ENCODE measurements at places on chromosomes 6 and 20.

DNA sequence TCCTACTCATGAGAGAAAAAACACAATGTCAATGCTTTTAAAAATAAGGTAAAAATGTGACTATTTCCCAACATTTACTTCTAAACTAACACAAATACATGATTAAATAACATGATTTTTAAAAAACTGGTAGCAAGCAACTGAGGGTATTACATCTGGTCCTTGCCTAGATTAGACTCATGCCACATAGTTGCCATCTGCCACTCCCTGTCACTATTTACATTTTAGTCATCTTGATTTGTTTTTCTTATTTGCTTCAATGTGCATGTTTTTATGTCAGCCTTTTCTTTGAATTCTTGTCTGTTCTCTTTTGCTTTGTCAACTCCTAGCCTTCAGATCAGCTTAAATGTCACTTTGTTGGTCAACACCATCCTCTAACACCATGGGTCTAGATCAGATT lies 207.0 kb upstream of the SIM1 start:
- DNase-seq = no peak

DNA sequence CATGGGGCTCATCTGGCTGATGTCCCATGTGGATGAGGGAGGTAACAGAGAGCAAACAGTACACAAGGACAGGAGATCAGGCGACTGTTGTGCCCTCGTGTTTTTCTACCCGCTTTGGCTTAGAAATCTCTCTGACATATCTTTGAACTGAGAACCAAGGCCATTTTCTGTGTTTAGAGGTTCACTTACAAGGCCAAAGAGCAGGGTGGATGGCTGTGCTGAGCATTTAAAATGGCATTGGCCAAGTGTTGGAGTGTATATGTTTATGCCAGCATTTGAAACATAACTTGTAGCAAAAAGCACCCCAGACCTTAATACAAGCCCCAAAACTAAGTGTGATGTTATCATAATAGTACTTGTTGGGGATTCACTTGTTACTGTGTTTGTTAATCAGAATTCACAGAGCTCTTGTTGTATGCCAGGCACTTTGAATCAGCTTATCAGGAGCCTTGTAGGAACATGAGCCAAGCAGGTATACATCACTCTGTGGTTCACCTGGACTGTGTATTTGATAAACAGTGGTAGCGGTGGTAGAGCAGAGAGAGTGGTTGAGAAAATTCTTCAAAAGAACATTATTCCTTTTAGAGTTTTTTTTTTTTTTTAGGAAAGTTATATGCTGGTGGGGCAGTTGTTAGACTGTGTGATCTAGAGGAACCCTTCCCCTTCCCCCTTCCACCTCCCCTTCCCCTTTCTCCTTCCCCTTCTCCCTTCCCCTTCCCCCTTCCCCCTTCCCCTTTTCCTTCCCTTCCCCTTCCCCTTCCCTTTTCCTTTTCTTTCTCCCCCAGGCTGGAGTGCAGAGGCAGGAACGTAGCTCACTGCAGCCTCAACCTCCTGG lies 71.3 kb downstream of the ATRN start:
- no peak for DNase-seq

DNA sequence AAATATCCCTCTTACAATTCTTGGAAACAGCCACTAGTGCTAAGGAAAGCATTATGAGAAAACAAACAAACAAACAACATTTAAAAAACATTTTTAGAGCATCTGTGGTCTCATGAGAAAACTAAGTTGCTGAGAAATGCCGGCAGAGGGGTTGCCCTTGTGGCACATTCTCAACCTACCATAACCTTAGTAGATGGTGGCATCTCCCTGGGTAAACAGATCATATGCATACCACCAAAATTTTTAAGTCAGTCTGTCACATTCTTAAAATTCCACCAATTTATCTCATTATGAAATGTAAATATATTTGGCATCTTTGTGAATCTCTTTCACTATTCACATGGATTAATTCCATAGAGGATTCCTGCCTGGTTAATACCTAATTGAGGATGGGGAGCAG lies 575.7 kb upstream of the MARCKS start:
- no peak for DNase-seq

GRCh38 chr6:167979436-167980139 lies 17.9 kb upstream of the KIF25 start:
- no peak for DNase-seq

GRCh38 chr6:126337323-126337722 lies 2.6 kb upstream of the CENPW start:
- DNase-seq = no peak

- DNase-seq = no peak
These were observed 66.3 kb upstream of the DST start for GRCh38 chr6:56708810-56709597.

DNA sequence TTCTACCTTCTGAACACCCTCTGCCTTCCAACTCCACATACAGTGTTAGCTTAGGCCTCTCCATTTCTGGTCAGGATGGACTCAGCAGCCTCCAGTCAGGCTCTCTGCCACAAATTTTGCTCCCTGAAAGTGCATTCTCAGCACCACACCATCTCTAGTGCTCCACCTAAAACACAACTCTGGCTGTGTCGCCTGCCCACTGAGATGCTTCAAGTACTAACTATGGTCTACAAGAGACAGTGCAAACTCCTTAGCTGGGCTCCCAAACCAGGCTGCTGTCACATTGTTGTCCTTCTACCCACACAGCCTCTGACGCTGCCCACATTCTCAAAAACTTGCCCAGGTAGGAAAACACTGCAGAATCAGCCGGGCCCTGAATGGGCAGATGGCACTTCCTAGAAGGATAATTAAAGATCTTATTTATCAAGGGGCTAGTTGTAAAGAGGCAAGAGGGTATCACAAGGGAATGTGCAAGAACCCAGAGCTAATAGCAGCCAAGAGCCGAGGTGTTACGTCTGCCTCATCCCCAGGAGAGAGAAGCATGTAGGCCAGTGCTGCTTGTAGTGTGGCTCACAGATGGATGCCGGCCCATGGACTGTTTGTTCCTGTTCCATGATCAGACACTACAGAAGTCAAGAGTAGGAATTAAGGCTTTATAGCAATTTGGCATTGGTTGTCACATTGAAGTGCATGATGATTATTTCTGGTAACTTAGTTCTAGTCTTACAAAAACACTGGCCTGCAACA lies 189.7 kb downstream of the LRFN2 start:
- no peak for DNase-seq

- no peak for DNase-seq
These were observed 15.4 kb downstream of the TAAR1 start for GRCh38 chr6:132643547-132643946.

GRCh38 chr6:21731411-21732031 lies 138.0 kb downstream of the SOX4 start:
- DNase-seq = no peak

- DNase-seq = no peak
These were observed 145.3 kb downstream of the VEGFA start for GRCh38 chr6:43915208-43915869.

- DNase-seq = no peak
These were observed 196.1 kb downstream of the JARID2 start for GRCh38 chr6:15441981-15442380.

DNA sequence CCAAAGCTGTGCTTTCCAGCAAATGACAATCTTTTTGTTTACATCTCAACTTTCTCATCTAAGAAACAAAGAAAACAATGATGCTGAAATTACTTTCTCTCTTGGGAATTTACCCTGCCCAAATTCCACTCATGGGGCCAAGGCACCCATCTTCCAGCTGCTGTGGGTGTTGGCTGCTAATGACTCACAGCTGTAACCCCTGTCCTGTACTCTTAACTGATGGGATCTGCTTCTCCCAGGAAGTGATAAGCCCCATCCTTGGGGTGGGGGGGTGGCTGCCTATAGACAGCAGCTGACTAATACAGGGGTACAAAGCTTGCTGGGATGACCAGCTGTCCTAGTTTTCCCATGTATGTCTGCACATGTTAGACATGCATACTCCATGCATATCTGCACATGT lies 938.6 kb downstream of the C6orf118 start:
- peak; percentile 19 for DNase-seq

DNA sequence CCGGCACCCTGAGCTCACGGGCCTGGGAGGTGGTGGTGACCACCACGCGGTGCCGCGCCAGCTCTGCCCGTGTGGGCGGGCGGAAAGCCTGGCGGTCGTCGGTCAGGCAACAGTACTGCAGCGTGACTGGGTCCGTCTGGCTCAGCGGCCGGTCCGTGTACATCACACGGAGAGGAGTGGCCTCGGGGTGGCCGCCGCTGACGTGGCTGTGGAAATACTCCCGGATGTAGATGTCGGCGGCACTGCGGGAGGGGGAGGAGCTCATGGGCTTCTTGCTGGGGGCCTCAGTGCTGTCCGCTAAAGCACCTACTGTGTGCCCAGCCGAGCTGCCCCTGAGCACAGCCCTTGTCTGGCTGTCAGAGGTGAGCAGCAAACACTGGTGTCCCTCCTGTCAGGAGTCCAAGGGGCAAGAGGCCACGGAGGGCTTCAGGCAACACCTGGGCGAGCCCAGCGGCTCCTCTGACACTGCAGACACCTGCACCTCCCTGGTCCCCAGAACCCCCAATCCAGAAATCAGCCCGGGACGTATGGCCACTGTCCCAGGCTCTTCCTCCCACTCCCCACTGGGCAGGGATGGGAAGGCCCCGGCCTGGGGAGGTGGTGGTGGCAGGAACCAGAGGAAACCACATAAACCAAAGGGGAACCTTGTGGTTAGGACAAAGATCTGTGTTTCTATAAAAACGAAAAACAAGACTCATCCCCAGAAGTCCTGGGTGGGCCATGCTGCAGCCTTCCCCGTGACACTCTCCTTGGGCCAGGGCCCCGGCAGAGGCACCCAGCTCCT lies 6.5 kb downstream of the HELZ2 start:
- no peak for DNase-seq

- DNase-seq = no peak
These were observed 10.7 kb downstream of the DLL1 start for GRCh38 chr6:170279977-170280688.

GRCh38 chr20:35849706-35850105 lies 77.9 kb downstream of the PHF20 start:
- DNase-seq = no peak

- DNase-seq = no peak
These were observed 62.3 kb downstream of the PAX1 start for GRCh38 chr20:21767739-21768223.

DNA sequence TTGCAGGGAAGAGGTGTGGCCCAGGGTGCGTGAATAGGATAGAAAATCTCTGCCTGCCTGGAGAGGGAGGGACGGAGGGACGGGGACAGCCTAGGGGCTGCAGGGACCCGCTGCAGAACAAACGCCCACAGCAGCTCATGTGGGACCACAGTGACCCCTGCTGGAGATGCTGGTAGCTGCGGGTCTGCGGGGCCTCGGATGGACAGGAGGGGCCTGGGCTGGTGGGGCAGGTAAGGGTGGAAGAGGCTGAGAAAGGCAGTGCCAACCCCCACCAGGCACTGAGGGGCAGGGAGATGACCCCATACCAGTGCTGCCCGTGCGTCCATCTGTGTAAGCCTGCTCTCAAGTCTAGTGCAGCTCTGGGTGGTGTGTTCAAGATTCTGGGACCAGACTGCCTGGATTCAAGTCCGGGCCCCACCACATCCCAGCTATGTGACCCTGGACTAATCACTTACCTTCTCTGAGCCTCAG lies 39.4 kb downstream of the KIAA1755 start:
- no peak for DNase-seq

- DNase-seq = no peak
These were observed 236.6 kb upstream of the FAM83B start for GRCh38 chr6:54609981-54610380.

DNA sequence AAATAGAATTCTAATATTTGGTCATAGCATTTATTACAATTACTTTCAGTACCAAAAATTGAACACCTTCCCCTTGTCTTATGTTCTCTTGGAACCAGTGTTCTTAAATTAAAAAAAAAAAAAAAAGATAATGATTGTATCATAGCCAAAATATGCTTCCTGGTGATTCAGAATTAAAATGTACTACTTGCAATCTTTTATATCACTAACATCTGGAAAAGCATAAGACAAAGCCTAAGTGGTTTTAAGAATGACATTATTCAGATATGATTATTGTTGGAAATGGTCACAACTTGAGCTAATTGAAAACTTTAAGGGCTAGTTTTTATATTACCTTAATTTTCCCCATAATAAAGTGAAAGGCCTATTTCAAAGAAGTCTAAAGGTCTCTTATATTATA lies 493.3 kb upstream of the MARCKS start:
- DNase-seq = no peak

DNA sequence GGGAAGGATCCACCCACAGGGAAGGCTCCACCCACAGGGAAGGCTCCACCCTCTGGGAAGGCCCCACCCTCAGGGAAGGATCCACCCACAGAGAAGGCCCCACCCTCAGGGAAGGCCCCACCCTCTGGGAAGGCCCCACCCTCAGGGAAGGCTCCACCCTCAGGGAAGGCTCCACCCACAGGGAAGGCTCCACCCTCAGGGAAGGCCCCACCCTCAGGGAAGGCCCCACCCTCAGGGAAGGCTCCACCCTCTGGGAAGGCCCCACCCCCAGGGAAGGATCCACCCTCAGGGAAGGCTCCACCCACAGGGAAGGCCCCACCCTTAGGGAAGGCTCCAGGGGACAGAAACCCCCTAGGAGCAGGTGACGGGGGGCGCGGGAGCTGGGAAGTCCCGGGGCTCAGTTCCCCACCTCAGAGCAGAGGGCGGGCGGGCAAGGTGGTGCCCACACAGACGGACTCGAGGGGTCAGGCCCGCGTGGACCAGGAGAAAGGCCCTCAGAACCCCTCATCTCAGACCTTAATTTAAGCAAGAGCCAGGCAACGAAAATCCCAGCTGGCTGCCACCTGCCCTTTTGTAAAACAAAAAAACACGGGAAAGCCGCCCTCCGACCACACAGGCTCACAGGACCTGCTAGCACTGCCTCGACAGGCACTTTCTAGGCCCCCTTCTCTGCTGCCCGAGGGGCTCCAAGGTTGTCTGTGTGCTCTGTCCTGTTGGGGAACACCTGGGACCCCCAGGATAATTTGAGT lies 39.7 kb downstream of the KCNQ2 start:
- no peak for DNase-seq

Data from keratinocyte (primary cell).